ENCODE measurements at places on chromosomes 12 and 14.

GRCh38 chr12:68844318-68844745 is 36.4 kb downstream of the MDM2 start:
- DNase-seq: no peak

DNA sequence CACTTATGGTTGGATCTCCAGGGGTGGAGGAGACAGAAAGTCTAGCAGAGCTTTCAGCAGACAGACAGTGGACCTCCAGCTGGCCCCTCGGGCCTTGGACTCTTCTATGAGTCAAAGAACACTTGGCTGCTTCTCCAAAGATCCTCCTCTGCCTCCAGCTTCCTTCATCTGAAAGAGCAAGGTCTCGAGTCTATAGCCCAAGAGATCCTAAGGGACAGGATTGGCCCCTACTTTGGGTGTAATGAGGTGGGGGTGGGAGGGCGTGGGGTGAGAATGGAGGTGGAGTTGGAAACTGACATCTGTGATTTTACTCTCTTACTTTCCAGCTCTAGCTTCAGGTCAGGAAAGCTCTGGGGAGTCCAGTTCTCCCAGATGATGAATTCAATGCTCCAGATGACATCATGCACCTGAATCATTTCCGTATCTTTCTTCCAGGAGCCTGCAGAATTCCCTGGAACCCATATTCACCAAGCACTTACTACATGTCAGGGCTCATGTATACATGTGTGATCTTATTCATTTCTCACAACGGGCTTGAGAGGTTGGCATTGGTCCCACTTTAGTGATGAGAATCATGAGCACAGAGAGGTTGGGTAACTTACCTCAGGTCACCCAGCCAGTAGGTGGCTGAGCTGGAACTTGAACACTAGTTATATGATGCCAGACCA is 10.2 kb upstream of the PGF start:
- DNase-seq: no peak

GRCh38 chr12:87846045-87846444 is 183.2 kb downstream of the C12orf50 start:
- DNase-seq: no peak

- DNase-seq: no peak
These were observed 115.4 kb downstream of the TMEM117 start for GRCh38 chr12:43951286-43951685.

GRCh38 chr12:55250944-55251343 is 6.5 kb downstream of the OR6C74 start:
- DNase-seq: no peak

DNA sequence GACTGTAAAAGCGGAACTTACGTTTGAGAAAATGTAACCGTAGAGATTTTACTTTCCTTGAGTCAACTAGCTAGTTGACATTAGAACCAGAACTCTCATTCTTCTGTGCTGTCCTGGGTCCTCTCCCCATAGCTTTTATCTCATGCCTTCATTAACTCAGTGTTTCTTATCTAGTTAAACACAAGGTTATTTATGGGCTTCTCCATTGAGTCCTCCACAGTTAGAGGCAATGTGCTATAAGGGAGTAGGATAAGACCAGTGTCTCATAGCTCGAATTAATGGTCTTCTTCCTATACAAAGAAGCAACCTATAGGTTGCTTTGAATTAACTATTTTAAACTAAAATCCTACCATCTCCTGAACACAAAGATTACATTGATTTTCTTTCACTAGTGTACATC is 129.8 kb downstream of the ACSS3 start:
- no peak for DNase-seq

Data from AG09309 (cell line).